ENCODE measurements at places on chromosomes 3 and 15.
A peak's percentile ranks its signal among the peaks of the same experiment; 100 is the strongest.

- DNase-seq: no peak
Measured at GRCh38 chr3:145854499-145854898, 306.5 kb downstream of the PLOD2 start.

DNA sequence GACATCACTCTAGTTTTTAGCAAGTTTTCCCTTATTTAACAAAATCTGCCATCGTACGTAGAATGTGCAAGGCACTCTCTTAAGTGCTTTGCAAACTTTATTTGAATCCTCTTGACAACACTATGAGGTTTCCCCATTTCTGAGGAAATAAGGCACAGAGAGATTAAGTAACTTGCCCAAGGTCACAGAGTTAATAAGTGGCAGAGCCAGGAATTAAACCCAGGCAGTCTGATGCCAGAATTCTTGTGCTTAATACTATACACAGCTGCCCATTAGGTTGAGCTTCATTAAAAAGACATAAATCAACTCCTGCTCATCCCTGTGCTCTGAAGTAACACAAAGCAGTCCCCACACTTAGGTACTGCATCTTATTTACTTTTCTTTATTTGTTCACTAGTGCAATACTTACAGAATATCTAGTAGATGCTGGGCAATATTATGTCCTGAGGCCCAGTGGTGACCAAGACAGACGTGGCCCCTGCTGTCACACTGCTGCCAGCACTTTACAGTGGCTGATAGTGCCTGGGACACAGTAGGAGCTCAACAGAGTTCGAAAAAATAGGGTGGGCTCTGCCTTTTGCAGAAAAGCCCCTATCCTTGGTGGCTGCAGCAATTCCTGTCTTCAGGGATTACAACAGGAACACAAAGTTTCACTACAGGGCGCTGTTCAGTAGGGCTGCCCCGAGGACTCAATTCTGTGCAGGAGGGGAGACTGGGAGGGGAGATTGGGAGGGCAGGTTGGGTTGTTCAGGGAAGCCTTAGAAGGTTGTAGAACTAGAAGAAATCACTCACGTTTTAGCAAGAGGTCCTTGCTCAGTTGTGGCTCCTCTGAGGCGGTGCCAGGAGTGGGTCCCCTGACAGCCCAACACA, 138.3 kb upstream of the TPM1 start:
- DNase-seq: peak; percentile 3

DNA sequence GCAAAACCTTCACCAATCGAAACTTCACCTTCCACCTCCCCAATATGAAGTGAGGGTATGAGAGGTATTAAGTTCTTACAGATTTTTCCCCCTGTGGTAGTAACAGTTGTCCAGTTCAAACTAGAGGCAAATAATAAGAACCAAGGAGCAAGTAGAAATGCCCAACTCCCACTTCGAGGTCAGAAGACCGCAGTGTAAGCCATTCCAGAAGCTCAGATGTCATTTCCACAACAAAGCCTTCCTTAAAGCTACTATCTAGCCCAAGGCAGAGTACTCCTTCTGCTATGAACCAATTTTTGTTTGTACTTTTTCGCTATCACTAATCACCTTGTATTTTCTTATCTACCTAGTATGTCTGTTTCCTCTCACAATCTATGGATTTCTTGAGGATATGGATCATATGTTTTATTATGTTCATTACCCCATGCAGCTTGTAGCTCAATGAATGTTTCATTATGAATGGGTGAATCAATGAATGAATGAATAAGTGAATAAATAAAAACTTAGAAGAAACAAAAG, 235.7 kb upstream of the KCNMB2 start:
- no peak for DNase-seq

- DNase-seq: no peak
Measured at GRCh38 chr3:116032176-116032575, 408.9 kb downstream of the GAP43 start.

GRCh38 chr3:124504332-124505059, 225.8 kb upstream of the UMPS start:
- DNase-seq: no peak

DNA sequence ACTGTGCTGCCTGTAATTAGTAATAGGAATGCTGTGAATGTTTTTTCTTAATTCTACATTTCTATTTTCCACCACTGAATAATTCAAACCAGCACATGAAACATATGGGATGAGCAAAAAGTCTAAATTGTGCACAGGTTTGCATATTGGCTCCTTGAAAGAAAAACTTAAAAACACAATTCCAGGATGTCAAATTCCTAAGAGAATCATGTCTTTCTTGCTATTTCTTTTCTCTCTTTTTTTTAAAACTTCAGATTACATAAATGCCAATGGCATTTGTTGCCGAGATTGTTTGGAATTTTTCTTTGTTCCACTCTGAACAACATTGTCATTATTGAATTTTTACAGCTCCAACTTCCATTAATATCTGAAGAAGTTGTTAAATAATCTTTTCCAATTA, 60.8 kb downstream of the VGLL3 start:
- no peak for DNase-seq

- DNase-seq: no peak
Measured at GRCh38 chr15:83275412-83275811, 9.1 kb downstream of the BNC1 start.

DNA sequence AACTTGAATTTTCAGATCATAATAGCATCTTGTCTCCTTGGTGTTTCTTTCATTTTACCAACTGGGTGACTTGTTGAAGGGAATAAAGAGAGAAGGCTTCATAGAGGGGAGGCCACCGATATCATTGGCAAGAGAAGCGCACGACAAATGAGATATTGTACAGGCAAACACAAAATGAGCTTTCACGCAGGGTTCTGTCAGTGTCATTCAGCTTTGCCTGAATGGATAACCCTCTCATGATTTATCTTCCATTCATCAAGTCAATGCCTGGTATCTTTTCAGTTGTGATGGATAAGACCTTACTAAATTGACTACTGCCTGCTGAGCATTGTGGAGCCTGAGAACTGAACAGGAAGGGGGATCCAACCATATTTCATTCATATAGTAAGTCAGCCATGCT, 188.6 kb upstream of the EPHA3 start:
- no peak for DNase-seq

DNA sequence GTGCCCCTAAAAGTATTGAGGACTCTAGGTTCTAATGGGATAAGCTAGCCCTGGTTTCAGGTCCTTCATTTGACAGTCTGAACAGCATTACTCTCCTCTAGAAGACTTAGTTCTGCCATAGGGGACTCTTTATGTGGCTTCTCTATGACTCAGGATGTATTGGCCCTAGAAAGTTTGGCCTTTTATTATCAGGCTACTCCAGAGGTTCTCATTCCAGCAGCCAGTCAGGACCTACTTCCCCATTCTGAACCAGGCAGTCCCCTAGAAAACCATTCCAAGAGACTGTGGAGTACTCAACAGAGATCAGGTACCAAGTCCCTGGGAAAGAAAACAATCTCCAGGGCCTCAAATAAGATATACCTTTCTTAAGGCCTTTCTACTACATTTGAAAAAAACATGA, 157.9 kb upstream of the TSPAN3 start:
- no peak for DNase-seq

DNA sequence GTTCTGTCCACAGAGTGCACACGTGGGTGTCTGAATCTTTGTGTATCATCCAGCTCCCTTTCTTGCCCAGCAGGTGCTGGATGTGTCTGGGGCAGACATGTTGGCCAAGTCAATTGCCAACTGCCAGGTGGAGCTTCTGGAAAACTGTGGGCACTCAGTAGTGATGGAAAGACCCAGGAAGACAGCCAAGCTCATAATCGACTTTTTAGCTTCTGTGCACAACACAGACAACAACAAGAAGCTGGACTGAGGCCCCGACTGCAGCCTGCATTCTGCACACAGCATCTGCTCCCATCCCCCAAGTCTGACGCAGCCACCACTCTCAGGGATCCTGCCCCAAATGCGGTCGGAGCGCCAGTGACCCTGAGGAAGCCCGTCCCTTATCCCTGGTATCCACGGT, 12.5 kb upstream of the RPP14 start:
- no peak for DNase-seq

- no peak for DNase-seq
Measured at GRCh38 chr3:195203606-195204005, 67.4 kb downstream of the XXYLT1 start.

- no peak for DNase-seq
Measured at GRCh38 chr15:57323806-57324589, 52.3 kb upstream of the CGNL1 start.

DNA sequence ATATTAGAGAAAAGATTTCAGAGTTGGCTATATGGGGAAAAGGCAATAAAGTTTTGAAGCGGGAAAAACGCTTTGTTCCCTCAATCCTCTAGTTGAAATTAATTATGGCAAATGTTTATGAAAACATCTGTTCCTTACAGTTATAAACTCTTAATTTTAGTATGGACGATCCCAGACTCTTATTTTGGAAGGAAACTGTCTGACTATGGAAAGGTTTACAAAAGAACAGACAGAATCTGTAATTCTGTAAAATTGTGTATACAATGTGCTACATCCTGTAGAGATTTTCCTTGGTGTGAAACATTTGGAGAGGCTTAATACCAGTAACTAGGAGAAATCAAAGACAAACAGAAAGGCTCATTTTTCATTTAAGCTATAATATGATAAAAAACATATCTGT, 311.8 kb downstream of the TBC1D5 start:
- no peak for DNase-seq

DNA sequence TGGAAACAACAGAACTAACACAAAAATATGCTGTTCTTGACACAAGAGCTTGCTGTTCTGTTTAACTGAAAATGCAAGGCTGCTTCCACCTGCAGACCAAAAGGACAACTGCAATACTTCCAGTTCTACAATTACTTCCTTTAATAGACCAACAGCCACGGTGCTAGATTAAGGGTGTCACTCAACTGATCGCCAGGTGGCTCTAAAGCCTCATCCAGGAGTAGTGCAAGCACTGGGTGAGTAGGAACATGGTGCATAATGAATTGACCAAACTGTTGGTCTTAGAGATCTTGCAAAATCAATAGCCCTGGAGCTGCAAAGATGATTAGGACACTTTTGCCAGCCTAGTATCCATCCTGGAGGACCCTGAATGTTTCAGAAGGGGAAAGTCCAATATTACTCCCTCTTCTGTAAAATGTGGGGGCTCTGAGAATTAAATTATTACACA, 3.6 kb upstream of the CLDN16 start:
- DNase-seq: no peak

DNA sequence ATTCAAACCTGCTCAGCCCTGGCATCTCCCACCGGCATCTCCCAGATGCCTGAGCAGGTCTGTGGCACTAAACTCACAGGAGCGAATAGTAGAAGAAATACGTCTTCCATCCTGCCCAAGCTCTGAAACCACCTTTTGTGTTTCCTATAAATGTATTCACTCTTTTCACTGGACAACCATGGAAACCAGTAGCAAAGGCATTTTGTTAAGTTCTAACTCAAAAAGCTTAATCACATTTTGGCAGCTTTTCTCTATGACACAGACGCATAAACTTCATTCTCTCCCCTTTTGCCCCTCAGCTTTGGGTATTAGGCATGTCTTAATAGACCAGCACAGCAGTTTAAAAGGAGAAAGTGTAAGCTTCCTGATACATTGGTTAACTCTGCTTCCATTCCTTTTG, 24.5 kb upstream of the ARNT2 start:
- DNase-seq: no peak

GRCh38 chr3:20561166-20561565, 375.2 kb upstream of the SGO1 start:
- DNase-seq: no peak

GRCh38 chr15:38793206-38793810, 228.7 kb upstream of the RASGRP1 start:
- no peak for DNase-seq

GRCh38 chr15:57559875-57560274, 31.8 kb upstream of the MYZAP start:
- peak; percentile 41 for DNase-seq

- DNase-seq: no peak
Measured at GRCh38 chr3:23726811-23727548, 78.8 kb upstream of the UBE2E1 start.

DNA sequence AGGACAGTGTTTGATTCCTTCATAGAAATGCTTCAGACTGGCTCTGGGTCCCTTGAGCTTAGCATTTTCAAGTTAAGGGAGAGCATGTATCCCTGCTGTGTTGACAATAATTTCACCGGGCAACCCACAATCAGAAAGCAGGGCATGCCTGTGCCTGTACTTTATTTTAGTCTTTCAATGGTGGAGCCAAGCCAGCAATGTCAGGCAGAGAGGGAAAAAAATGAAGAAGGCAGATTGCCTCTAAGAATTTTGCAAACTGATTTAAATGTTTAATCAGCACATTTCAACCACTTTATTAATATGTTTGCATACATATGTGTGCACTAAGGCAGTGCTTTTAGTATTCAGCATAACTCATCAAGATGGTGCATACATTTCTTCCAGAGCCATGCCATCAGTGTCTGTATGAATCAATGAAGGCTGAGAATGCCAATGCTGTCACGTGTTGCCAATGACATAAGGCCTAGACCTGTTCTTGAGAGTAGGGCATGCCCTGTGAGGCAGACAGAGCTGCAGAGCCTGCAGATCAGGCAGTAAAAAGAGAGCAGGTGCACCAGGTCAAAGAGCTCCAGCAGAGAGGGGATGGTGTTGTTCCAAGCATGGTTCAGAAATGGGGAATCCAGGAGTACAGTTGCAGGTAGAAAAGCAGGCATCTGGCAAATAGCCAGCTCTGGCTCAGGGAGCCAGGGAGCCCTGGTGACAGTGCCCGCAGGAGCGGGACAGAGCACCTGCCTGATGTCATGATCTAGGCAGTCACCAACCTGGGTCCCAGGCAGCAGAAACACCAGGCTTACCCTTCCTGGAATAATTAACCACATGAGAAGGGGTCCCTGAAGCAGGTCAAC, 508.5 kb downstream of the GABRG3 start:
- DNase-seq: no peak

- DNase-seq: no peak
Measured at GRCh38 chr3:40901796-40902195, 297.5 kb upstream of the CTNNB1 start.

DNA sequence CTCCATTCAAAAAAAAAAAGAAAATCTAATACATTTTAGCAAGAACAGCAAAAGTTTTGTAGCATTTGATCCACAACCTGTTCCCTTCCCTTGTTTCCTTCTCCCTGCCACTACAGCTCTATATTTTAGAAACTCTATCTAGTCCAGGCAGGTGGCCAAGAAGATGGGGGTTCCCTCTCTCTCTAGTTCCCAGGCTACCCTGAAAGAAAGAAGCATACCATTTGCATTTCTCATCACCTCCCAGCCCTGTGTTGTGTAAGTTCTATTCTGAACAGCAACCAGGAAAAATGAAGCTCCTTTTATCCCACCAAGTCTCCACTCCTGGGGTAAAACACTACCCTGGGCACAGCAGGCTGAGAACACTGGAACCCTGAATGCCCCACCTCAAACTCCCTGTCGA, 100.0 kb downstream of the PCCB start:
- no peak for DNase-seq

Measured in activated gamma-delta T cell treated with anti-CD3 and anti-CD28 coated beads, Interleukin-2, amount 50 U/mL, for 16 hours (primary cell).